Stimulated activated CD4-positive, alpha-beta T cell treated with anti-CD3 and anti-CD28 coated beads, Interleukin-1b, Interleukin-23, amount 100 ng/mL, for 24 hours (primary cell): ENCODE measurements at places on chromosomes 5 and 9.

DNA sequence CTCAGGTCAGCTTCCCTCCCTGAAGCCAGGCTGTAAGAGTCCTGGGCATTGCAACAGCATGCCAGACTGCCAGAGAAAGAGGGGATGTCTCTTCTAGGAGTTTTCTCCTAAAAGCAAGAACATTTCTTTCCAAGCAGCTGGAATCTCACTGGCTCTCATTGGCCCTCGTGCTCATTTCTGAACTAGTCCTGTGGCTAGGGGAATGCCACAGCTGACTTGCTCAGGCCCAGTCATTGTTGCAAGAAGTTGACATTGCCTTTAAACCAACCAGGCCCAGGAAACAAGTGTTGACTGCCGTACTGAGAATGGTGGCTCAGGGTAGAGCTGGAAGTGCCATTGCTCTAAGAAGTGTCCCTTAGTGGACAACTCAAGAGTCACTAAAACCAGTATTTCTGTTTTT is 15.0 kb upstream of the CEP120 start:
- no peak for DNase-seq

DNA sequence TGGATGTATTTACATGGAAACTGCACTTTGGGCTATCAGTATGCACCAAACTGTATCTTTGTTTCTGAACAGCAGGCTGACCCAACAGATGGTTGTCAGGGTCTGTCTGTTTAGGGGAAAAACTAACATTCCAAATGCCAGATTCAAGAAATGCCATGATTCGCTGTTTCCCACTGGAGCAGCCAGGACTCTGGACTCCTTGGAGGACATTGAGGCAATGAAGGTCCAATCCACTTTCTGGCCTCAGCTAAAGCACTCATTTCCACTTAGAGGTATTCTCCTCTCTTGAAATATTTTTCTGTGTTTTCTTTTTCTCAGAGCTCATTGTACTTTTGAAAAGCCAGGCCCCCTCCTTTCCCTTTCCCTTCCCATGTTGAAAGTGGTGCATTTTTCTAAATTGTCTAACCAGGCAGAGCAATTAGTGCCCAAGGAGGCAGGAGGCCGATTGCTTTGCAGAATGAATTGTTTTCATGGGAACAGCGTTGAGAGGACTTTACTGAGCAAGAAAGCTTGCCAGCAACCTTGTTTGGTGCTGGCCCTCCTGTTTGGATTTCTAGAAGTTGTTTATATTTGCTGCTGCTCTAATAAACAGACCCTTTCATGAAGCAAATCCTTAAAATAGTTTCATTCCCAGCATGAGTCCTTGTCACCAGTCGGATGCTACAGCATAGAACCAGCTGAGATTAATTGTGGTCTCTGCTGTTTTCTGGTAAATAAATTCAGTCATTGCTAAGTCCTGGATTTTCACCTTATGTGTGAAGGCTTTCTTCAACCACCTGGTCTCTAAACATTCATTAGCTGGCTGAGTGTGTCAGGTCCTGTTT is 132.8 kb upstream of the TAF11L2 start:
- DNase-seq = no peak

DNA sequence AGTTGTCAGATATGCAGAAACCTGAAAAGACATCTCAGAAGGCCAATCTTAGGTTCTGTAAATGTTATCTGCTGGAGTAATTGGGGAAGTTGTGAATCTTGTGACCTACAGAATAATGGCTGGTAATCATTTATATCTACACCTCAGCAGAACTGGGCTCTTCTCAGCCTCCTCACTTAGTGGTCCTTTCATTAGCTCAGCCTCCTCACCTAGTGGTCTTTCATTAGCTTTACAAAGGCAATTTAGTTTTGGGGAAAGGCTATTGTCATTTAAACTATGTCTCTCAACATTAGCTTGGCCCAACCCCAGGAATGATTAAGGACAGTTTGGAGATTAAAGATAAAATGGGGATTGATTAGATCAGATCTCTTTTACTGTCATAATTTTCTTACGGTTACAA is 284.2 kb upstream of the SGCD start:
- DNase-seq = no peak

GRCh38 chr5:85488295-85488694 is 1103.6 kb upstream of the EDIL3 start:
- no peak for DNase-seq

- DNase-seq = no peak
Measured at GRCh38 chr5:145853781-145854376, 18.7 kb upstream of the PRELID2 start.

DNA sequence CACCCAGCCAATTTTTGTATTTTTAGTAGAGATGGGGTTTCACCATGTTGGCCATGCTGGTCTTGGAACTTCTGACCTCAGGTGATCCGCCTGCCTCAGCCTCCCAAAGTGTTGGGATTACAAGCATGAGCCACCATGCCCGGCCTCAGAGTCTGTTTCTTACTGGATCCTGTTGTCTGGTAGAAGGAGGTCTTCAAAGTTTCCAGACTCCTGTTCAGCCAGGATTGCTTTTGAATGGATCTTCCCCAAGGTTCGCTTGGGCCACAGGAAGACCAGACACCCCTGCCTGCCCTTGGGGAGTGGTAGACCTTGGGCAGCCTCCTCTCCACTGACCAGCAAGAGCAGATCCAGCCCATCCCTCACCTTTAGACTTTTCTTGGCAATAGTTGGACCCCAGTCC is 7.6 kb upstream of the LCN2 start:
- no peak for DNase-seq

GRCh38 chr9:138117101-138117750 is 239.6 kb downstream of the CACNA1B start:
- DNase-seq = no peak

- DNase-seq = no peak
Measured at GRCh38 chr5:55763746-55764420, 26.0 kb downstream of the DDX4 start.

GRCh38 chr5:153030755-153031725 is 459.4 kb upstream of the GRIA1 start:
- no peak for DNase-seq

GRCh38 chr5:51188001-51188591 is 195.2 kb upstream of the ISL1 start:
- no peak for DNase-seq

- no peak for DNase-seq
Measured at GRCh38 chr9:80085668-80086067, 513.9 kb downstream of the TLE4 start.

- DNase-seq = no peak
Measured at GRCh38 chr9:13279284-13280141, at the start of gene MPDZ. MPDZ (minus strand) TSS chr9:13279692; CDS start chr9:13250315, 29,377 bp downstream.

DNA sequence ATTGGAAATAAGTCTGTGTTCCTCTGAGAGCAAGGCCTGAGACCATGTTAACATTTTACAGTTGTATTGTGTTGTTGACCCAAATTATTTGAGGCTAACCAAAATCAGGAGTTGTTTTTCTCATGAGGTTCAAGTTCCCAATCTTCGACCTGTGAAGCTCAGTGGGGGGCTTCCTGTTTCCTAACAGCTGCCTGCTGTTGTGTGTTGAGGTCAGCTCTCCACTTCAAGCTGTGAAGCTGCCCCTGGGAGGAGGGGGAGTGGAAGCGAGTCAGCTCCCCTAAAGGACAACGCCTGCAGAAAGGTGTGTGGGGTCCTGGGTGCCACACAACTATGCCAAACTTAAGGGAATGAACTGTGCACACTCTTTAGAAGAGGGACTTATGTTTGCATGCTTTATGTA is 295.5 kb downstream of the IRX1 start:
- DNase-seq = no peak

GRCh38 chr5:34817558-34818351 is 21.2 kb upstream of the TTC23L start:
- DNase-seq = no peak

DNA sequence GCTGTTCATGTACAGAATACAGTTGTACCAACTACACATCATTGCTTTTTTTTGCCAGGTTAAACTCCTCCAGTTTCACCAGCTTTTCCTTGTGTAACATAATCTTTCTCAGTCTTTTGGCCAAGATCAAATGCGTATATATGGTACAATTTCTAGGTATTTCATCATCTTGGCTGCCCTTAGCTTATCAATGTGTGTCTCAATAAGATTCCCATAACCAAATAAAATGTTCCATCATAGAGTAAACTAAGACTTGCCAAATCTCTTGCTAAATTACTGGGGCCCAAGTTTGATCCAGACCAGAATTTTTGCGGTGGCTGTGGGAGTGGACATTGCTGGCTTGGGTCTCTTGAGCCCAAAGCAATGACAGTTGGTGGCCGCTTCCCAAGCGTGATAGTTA is 24.3 kb upstream of the ERBIN start:
- no peak for DNase-seq

DNA sequence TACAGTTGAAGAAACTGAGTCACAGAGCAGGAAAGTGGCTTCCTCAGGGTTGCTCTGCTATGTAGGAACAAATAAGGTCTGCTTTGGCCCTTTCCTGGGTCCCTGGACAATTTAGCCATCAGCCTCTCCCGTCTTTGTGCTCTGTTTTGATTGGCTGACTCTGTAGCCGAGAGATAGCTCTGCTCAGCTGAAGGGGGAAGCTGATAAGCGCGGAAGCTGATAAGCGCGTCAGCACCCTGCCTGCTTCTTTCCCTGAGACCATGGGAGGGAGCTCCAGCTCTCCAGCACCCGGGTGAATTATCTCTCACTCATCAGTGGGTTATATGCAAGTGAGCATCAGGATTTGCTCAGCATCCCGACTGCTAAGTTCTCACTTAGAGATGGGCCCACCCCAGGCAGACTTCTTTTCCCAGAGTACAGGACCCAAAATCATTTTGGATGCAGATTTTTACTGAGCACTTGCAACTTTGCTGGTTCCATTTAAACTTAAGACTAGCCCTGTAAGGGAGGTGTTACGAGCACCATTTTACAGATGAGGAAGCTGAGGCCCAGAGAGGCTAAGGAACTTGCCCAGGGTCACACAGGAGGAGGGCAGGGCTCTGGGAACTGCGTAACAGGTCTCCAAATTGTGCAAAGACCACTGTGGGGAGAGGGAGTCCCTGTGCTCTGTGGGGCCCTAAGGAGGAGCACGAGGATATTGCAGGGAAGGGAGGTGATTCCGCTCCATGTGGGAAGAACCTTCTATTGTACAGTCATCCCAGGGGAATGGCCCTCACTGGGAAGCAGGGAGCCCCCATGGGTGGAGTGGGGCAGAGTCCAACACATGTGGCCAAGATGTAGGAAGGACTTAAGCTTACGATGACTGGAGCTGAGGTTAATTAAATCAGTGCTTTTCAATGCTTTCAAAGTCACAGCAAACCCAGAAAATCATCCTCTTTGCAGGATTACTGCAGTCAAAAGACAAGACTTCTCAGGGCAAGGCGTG is 83.7 kb upstream of the ORM1 start:
- no peak for DNase-seq

DNA sequence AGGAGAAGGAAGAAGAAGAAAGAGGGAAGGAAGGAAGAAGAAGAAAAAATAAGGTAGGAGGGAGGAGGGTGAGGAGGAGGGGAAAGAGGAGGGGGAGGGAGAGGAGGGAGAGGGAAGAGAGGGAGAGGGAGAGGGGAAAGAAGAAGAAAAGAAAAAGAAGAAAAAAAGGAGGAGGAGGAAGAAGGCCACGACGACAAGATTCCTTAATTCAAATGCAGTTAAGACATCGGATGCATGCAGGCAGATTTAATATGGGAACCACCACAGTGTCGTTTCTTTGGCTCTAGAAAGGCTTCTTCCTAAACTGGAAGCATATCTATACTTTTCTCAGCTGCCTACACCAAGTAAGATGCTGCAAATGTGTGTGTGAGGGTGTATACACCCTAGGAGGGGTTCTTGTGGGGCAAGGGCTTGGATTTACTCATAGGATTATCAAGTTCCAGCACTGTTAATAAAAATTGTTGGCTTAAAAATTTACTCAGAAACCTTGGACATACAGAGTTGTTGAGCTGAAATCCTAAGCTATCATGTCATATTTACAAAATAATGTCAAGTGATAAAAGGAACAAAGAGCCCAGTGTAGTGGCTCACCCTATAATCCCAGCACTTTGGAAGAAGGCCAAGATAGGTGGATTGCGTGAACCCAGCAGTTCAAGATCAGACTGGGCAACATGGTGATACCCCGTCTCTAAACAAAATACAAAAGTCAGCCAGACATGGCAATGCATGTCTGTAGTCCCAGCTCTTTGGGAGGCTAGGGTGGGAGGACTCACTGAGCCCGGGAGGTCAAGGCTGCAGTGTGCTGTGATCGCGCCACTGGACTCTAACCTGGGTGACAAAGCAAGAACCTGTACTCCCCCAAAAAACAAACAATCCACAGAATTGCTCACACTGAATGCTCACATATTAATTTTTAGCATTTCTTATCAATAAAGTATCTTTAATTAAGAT is 108.5 kb downstream of the UBAP2 start:
- no peak for DNase-seq

DNA sequence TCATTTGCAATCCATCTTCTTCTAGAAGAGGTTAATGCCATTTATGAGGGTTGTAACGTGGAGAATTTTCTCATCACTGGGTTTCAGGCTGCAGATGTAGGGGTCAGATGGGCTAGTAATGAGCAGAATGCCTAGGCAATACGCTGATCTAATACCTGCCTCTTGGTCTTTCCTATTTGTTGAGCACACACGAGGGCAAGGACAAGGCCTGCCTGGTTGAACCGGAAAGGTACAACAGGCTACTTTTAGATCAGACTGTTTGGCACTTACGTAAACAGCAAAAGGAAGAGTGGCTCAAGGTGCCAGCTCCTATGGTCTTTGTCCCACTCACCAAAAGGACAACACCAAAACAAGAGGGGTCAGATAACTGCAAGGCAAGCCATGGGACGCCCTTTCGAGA is 24.0 kb upstream of the GNE start:
- DNase-seq = no peak

- DNase-seq = no peak
Measured at GRCh38 chr5:112533362-112533761, 114.3 kb upstream of the EPB41L4A start.

DNA sequence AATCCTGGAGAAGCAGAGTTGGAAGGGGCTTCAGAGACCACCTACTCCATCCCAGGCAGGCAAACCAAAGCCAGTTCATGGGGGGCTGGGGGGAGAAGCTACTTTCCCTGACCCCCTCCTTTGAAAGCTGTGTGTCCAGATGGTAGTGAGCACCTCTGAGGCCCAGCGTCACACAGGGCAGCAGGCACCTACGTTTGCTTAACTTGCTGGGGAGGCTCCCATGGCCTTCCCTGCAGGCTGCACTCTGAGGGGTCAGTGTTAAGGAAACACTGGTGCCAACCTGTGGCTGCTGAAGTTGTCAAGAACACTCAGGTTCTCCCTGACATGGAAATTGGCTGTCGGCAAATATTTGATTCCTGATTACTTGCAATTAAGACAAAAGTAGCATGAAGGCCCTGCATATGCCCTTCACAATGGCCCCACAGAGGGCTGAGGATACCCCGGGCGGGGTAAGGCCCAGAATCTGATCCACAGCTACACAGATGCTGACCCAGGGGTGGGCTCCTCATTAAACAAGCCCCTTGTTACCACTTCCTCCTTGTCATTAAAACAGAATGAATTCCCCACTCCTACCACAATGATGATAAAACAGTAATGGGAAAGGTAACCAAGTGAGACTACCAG is 208.5 kb downstream of the FSTL4 start:
- DNase-seq = no peak

- no peak for DNase-seq
Measured at GRCh38 chr5:61052882-61053281, 107.9 kb downstream of the NDUFAF2 start.

DNA sequence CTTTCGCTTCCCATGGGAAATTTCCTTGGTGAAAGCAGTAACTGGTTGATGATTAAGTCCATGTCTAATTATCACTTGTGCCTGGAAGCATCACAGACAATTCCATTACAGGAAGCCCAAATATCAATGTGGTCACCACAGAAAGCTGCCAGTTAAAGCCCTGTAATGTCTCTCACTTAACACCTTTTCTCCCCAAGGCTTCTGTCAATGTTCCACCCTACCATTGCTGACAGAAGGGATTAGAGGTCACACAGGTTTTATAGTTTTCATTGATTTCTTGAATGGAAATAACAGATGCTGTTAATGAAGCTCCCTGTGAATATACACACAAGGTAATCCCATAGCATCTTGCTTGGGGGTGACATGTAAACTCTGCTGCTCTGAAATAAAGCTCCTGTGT is 279.2 kb downstream of the COX7C start:
- DNase-seq = no peak
